ENCODE measurements at places on chromosomes 6 and 20.

- DNase-seq: no peak
Measured at GRCh38 chr6:3432416-3432815, 24.4 kb downstream of the SLC22A23 start.

DNA sequence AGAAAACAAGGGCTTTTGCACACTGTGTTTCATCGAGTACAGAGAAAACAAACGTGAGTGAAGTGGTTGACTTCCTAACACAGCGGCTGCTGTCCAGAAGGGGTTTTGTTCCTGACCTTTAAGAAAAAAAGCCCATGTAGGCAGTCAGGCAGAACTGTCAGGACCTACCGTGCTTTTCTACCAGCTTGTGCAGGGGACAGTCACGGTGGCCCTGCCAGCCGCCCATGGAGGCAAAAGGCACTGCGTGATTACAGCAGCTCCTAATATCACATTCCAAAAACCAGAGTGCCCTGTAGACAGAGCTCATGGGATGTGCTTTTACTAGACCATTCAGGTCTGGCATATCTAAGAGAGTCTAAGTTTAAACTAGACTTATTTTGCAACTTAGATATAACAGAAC, 12.2 kb downstream of the TNFAIP3 start:
- no peak for DNase-seq

DNA sequence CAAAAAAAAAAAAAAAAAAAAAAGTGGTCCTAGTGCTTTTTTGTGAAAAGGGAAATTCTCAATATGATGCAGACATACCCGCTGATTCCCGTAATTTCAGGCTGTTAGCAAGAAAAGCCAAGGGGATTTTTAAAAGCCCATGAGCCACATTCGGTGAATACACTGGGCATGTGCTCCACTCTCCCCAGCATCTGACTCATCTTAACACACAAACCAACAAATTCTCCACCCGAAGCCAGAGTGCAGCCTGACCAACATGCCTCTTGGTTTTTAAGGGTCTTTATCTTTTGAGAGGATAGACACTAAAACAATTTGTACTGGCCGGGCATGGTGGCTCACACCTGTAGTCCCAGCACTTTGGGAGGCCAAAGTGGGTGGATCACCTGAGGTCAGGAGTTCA, 45.5 kb upstream of the CD83 start:
- DNase-seq: no peak

DNA sequence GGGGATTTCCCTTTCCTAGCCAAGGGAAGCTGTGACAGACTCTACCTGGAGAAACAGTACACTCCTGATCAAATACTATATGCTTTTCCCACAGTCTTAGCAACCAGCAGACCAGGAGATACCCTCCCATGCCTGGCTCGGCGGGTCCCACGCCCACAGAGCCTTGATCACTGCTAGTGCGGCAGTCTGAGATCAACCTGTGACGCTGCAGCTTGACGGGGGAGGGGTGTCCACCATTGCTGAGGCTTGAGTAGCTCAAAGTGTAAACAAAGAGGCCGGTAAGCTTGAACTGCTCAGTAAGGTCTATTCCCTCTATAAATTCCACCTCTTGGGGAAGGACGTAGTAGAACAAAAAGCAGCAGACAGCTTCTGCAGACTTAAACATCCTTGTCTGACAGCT, 63.2 kb downstream of the WASF1 start:
- no peak for DNase-seq

DNA sequence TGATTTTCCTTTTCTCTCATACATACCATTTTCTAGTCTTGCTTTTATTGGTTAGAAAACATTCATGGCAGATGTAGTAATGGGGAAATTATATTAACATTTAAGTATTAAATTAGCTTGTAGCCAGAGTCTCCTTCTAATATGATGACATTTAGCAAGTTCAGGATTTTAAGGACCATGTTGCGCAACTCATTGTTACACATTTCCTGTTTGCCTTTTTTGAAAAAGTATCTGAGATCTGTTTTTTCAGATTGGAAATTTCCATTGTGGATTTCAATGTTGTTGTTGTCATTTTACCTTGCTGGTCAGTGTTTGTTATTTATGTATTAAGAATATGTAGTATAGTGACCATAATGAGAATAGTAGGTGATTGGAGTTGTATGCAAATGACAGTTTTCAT, 38.7 kb downstream of the CDKAL1 start:
- DNase-seq: no peak

DNA sequence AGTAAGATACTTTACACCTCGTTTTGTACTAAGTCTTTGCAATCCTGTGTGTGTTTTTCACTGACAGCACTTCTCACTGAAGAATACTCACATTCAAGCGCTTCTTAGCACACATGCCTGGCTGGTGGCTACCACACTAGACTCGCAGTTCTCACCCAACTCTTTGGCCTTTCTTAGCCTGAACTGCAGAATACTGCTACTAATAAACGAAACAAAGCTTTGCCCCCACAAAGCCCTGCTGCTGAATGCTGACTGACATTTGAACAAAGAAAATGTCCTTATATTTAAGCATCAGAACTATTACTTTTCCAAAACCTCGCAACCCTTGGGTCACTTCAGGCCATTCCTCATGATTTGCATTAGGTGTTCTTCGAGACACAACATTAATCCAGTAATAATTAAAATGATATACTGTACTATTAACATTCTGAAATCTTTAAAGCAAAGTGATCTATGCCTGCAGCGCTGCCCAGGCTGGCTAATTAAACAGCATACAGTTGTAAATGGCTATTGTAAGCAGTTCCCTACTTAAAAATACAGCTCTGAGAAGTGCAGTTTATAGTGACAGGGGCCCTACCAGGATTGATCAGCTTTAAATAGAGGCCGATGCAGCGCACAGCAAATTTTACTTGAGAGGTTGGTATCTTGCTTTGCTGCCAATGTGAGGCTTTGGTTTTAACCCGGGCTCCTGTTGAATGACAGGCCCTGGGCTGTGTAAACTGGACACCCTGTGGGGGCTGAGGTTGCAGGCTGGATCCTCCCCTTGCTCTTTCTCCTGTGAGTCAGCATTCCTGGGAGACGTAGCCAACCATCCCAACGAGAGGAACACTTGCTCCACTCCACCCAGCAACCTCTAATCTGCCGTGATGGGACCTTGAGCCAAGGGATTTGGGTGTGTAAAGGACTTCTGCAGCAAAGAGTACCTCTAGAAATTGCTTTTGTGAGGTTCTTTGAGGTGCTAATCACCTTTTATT, 899.0 kb downstream of the TFAP2A start:
- DNase-seq: no peak

DNA sequence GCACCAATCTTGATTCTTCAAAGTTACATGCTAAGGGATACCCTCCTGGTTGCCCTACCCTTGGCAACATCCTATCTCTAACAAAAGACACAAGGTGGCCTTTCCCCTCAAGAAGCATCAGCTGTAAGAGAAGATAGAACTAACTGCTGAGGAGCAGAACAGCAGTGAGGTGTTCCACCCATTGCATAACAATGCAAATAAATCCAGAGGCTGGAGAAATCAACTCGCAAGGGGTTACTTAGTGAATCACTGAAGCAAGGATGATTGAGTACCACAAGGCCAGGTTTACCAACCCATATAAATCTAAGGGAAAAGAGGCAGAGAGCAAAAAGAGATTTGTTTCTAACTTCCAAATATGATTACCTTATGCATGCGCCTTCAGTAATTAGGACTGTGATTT, 36.7 kb downstream of the F13A1 start:
- DNase-seq: no peak

DNA sequence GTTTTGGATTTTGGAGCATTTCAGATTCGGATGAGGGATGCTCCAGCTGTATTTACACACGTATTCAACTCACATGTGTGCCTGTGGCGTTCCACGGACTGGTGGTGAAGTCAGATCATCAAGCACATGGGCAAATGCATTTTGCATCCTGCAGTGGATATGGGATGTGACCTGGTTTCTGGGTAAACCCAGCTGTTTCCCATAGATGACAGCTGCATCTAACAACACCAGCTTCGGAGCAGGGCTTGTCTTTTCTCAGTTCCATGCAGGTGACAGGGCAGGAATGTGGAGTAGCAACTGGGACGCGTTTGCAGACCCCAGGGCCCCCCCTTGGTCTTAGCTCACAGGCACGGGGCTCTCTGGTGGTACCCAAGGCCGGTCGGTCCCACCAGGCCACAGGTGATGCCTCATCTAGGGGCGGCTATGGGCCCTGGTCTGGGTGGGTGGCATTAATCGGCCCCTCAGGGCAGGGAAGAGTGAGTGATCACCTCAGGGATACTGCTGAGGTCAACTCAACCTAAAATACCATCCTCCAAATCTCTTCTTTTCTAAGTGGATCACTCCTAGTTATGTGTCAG, 83.2 kb downstream of the RAMACL start:
- no peak for DNase-seq

DNA sequence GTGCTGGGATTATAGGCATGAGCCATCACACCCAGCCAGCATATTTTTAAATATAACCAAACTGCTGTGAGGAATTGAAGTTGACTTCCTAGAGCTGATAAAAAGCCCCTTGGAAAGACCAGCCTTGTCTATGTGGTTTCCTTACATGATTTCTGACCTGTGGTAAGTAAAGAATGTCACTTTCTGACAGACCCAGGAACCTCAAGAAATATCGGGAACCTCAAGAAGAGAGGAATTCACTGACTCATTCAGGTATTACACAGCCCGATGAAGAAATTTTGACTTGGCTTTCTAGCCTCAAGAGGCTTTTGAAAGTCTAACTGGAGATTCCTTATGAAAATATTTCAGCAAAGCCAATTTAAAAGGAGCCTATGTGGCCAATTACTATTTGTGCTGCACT, 71.8 kb downstream of the FOXF2 start:
- DNase-seq: no peak

GRCh38 chr6:105592329-105592728, 189.4 kb upstream of the PREP start:
- no peak for DNase-seq

DNA sequence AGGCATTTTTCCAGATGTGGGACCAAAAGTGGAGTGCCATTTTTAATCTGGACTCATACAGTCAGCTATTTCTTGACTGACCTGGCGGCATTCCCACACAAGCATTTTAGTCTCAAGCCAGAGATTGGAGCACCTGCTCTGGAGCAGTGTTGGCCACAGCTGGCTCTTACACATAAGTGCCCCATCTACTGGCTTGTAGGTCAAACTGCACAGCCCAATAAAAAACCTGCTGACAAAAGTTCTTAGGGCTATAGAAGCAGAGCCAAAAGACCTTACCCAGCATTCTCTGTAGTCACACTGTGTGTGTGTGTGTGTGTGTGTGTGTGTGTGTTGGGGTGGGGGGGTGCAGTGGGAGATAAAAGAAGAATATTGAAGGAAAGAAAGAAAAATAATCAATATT, 38.6 kb upstream of the SENP6 start:
- no peak for DNase-seq

GRCh38 chr6:46219661-46220060, 48.9 kb upstream of the ENPP5 start:
- no peak for DNase-seq

DNA sequence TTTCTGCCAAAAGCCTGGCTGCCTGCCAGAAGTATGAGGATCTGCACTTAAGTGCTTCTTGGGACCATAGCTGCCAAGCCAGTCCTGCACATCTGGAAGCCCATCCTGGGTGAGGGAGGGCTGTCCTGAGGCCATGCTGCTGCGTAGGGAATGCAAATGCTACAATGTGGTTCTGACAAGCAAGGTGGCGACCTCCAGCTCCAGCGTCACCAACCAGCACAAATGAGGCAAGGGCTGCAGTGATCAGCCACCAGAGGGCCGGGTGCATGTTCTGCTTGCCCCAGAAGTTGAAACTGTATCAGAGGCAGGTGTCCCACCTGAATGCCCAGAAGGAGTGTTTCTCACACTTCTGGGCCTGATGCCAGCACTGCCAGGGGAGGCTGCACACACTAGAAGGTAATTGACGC, 99.1 kb upstream of the KCNQ5 start:
- DNase-seq: no peak

GRCh38 chr6:109342506-109342905, 39.8 kb downstream of the CD164 start:
- DNase-seq: no peak

DNA sequence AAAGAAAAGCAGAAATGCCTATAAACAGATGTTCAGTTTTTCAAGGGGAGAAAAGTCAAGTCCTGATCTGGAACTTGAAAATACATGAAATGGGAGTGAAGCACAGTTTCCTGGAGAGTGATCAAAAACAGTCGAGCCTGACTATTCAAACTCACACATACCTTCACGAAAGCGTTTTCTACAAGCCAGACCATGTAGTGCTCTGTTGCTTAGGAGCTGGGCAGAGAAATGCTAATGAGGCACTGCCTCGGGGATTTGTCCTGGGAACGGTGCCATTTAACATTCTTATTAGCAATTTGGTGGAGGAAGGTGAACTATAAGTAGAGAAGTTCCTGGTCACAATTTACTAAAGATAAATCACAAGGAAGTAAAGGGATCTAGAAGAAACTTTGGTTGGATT, 5.9 kb downstream of the NHSL1 start:
- DNase-seq: no peak

GRCh38 chr6:167227984-167228383, 63.1 kb upstream of the UNC93A start:
- DNase-seq: no peak

DNA sequence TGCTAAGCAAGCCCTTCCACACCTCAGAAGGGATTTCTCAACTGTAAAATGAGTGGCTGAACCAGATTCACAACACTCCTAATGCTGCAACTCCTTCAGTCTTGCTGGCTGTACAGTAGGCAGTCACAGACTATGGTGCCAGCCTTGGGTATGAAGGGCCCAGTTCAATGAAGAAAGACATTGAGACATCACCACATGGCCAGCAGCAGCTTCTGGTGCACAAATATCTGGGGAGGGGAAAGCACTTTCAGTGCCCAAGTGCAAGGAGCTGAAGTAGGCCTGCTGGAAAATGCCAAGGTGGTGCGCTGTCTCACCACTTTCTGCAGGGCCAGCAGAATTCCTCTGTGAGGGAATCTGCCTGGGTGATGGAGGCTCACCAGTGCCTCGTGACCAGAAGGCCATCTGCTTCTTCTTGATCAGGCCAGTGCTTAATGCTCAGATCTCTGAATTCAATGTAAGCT, 1.8 kb downstream of the PLA2G7 start:
- DNase-seq: no peak

GRCh38 chr6:158631678-158632537, 12.6 kb downstream of the DYNLT1 start:
- DNase-seq: no peak

- no peak for DNase-seq
Measured at GRCh38 chr6:87139236-87139635, 16.1 kb upstream of the ZNF292 start.

DNA sequence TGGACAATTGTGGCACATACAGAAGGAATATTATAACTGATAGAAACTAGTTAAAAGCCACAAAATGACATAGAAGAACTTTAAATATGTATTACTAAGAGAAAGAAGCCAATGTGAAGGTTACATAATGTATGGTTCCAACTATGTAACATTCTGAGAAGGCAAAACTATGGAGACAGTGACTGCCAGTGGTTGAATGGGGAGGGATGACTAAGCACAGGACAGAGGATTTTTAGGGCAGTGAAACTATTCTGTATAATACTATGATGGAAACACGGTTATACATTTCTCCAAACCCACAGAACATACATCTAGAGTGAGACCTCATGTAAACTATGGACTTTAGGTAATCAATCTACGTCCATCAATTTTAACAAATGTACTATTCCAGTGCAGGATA, 22.4 kb downstream of the SYNCRIP start:
- no peak for DNase-seq

GRCh38 chr20:45782890-45783289, 8.8 kb downstream of the WFDC3 start:
- no peak for DNase-seq

Data from mesothelial cell of epicardium (in vitro differentiated cells).